Epithelial cell of esophagus (primary cell): ENCODE measurements at places on chromosomes 13 and 19.
A peak's percentile ranks its signal among the peaks of the same experiment; 100 is the strongest.

GRCh38 chr13:110305001-110305400 is 2.0 kb downstream of the COL4A1 start:
- no peak for DNase-seq

- DNase-seq, result no peak
Measured at GRCh38 chr19:40805258-40805868, 6.4 kb downstream of the EGLN2 start.

DNA sequence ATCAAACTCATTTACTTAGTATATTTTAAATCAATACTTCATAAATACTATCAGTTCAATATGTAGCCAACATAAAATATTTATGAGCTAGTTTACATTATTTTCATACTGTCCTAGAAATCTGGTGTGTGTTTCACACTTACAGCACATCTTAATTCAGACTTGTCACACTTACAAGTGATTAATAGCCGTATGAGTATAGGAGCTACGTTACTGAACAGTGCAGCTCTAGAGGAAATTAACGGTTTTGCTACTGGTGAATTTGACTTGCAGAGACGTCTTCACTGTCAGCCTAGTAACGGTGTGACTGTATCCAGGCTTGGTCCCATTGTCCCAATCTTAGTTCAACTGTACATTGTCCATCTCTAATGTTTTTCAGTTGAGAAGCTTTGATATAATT is 33.7 kb upstream of the POSTN start:
- DNase-seq, result no peak

DNA sequence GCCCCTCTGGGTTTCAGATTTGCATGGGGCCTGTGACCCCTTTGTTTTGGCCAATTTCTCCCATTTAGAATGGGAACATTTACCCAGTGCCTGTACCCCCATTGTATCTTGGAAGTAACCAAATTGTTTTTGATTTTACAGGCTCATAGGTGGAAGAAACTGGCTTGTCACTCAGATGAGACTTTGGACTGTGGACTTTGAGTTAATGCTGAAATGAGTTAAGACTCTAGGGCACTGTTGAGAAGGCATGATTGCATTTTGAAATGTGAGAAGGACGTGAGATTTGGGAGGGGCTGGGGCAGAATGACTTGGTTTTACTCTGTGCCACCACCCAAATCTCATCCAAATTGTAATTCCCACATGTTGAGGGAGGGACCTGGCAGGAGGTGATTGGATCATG is 258.8 kb downstream of the NHLRC3 start:
- no peak for DNase-seq

DNA sequence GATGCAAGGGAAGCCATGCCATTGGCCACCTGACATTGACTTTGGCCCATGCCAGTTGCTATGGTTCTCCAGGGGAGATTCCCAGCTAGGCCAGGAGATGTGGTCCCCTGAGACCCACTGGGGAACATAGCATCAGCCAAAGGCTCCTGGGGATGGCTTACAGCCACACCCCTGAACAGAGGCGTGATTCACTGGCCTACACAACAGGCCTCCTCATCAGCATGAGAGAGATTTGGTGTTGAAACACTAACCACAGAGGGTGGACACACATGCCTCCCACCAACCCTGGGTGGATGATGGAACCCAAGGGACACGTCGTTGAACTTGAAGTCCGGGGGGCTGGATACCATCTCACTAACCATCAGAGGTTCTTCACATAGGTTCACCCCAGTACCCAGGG is 14.4 kb downstream of the IQCN start:
- no peak for DNase-seq

DNA sequence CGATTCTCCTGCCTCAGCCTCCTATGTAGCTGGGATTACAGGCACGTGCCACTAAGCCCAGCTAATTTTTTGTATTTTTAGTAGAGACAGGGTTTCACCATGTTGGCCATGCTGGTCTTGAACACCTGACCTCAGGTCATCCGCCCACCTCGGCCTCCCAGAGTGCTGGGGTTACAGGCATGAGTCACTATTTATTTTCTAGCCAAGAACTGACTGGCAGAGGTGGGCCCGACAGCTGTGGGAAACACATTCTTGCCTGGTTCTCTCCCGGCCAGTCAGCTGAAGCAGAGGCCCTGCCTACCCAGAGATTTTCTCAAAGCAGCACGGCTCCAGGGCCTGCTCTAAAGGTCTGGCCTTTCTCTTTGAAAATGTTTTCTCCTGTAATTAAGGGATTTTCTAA is 108.0 kb downstream of the KCTD15 start:
- peak; percentile 55 for DNase-seq

DNA sequence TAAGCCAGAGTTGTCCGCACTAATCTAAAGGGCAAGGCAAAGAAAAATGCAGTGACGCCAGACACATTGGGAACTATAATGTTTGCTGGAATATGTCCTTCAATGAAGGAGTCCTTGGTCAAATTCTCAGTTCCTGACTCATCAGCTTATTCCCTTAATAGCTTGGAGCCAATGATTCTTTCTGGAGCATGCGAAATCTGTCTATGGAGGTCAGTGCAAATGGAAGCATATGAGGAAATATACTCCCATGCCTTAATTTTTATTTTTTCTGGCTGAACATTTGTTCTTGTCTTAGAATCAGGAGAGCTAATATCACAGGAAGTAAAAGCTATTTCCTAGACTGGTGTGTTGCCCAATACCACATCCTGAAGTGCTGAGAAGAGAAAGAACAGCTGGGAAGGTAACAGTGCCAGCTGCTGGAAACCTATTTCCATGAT is 289.8 kb upstream of the SPRY2 start:
- peak; percentile 24 for DNase-seq

DNA sequence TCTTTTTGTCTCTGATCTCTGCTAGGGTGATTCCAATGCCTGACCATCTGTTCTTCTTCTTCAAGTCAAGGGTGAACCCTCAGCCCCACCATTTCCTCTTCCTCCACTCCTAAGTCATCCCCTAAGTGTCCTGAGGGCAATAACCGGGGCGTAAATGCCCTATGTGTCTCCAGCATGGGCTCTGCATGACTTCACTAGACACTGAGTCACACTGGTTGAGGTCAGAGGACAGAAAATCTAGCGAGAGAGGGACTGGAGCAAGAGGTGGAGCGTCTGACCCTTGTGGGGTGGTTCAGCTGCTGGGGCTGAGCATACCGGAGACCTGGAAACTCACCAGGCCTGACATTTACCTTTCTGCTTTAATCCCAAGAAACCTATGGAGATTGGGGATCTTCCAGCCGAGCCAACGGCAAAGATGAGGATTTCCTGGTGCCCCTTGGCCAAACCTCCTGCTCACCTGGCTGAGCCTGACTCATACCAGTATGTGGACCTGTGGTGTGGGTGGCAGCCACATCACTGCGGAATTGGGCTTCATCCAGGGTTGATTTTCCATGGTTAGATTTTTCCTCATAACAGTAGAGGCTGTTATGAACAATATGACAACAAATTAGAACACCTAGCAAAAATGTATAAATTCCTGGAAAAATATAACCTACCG is 26.9 kb downstream of the SCGB2B2 start:
- no peak for DNase-seq

DNA sequence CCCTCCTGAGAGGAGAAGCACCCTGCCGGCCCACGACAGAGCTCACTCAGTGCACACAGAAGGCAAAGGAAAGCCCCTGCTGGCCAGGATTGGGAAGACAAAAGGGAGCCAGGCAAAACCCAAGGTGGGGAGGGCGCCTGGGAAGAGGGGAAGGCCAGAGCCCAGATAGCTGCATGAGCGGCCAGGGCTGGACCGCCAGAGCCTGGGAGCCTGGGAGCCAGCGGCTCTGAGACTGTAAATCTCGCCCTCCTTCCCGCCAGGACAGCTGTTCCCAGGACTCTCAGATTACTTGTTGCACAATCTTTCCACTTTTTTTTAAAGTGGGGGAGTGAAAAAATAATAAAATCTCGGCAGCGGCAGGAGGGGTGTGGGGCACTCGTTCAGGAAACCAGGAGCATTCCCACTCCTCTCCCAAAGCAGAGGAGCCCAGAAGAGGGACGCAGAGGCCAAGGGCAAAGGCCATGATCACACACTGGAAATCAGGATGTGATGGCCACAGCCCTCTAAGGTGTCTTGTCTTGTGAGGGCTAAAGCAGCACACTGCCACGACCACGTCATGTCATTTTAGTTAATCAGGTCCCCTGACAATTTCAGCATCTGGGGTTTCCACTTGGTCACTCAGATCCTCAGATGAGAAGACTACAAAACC is 19.6 kb upstream of the EPHX3 start:
- peak; percentile 68 for DNase-seq

DNA sequence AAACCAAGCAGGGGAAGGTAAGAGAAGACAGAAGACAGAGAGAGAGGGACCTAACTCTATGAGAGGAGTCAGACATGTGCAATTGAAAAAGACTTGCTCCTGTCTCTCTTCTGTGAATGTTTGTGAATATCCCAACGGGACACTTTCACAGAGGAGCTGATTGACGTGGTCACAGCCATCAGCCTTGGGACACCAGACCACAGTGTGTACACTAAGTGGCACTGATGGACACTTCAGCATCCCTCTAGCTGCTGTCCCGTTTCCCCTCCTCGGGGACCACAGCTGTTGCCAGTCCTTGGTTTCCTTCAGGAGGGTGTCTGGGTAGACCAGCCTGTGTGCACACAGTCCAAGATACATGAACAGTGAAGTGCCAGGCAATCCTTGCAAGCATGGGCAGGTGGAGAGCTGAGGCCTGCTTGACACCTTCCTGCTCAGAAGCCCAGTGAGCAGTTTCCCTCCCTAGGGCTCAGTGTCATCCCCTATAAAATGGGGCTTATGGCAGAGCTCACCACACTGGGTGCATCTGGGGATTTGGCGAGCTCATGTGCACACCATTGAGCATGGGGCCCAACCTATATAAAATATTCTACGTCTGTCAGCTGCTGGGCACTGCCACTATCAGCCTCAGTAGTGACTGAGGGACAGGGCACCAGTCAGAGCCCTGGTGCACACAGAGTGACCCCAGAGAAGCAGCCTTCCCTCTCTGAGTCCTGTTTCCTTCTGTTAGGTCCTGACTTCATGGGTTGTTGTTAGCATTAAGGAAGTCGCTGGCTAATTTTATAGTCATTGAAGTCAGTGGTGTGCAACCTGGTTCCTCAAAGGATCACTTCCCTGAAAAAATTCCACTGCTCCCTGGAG is 4.3 kb upstream of the USF2 start:
- no peak for DNase-seq
